ENCODE measurements at places on chromosomes 12 and 14. TPM values are rescaled to one million over a fixed set of nuclear protein-coding genes. Genes with fewer than 3 reads are reported as not detected.
A peak's percentile ranks its signal among the peaks of the same experiment; 100 is the strongest.

ANAPC7 gene
- total RNA-seq, result 32.5 TPM

PPFIA2 gene
- 0.66 TPM for total RNA-seq

CIT gene
- 5.4 TPM for total RNA-seq

DNA sequence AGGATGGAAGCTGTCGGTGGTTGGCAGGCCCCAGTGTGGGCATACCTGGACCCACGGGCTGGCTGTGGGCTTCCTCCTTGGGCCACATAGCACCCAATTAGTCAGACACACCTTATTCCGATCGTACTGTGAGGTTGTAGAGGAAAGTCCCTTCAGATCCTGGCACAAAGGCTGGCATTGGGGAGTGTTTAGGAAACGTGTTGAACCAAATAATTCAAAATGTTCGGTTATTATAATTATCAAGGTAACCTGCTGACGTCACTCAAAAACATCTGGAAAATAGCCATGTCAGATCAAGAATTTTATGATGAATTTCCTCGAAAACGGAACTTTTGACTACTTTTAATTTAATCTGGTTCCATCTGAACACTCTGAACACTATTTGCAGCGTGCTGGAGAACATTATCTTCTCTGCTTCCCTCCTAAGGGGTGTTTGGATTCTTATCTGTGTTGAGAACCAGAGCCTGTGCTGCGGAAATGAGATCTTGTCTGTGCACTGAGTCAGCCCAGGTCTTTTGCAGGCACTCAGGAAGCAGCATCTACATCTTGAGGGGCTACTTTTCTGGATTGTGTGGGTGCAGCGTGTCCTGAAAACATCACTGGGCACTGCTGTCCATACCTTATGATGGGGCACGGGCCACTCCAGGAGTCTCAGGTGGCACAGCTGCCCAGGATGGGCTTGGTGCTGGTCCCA lies 100.3 kb downstream of the SLC25A47 start:
- no peaks in the 10 kb centered on the region for H3K36me3 ChIP-seq
- H3K27me3 ChIP-seq, result no peaks in the 10 kb centered on the region
- H3K4me3 ChIP-seq, result no peak overlapping the region
- DNase-seq, result no peak
- no peak overlapping the region for H3K27ac ChIP-seq

CLEC14A gene
- total RNA-seq, result 41.1 TPM

DNA sequence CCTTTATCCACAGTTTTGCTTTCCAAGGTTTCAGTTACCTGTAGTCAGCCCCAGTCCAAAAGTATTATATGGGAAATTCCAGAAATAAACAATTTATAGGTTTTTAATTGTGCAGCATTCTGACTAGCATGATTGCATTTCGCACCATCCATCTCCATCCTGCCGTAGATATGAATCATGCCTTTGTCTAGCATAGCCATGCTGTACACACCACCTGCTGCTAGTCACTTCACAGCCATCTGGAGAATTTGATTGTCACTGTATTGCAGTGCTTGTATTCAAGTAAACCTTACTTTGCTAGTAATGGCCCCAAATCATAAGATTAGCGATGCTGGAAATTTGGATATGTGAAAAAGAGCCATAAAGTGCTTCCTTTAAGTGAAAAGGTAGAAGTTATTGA lies 36.0 kb downstream of the MUCL1 start:
- H3K4me3 ChIP-seq, result no peak overlapping the region
- DNase-seq, result no peak
- H3K27me3 ChIP-seq, result no peaks in the 10 kb centered on the region
- H3K4me1 ChIP-seq, result no peaks in the 10 kb centered on the region
- H3K27ac ChIP-seq, result no peak overlapping the region

GRCh38 chr14:78488938-78489337 lies 318.8 kb downstream of the NRXN3 start:
- H3K4me1 ChIP-seq, result no peaks in the 10 kb centered on the region
- H3K27ac ChIP-seq, result no peak overlapping the region
- no peaks in the 10 kb centered on the region for H3K36me3 ChIP-seq
- no peak for DNase-seq
- no peaks in the 10 kb centered on the region for H3K27me3 ChIP-seq

DNA sequence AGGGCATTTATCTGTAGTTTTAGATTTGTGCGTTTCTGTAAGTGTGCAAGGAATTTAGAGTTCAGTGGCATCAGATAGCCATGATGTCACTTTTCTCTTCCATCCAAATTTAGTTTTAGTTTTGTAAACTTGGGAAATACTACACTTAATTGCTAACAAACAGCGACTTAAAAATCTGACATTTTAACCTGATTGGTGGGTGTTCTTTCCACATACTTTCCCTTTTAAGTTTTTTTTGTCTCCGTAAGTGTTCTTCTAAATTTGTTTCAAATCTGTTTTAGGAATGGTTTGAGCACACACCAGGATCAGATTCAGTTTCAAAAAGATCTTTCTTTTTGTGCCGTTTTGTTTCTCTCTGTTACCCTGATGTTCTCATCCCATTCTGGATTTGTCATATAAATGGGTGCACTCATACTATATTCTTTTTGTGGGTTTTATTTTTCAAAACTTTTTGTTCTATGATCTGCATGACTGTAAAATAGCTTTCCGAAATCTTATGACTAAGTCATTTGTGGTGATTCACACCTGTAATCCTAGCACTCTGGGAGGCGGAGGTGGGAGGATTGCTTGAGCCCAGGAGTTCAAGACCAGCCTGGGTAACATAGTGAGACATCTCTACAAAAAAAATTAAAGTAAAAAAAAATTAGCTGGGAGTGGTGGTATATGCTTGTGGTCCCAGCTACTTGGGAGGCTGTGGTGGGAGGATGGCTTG lies 58.9 kb downstream of the FBXO34 start:
- peak overlapping the region; percentile 18 for H3K27ac ChIP-seq
- no peak for DNase-seq
- no peak overlapping the region for H3K4me3 ChIP-seq
- no peaks in the 10 kb centered on the region for H3K27me3 ChIP-seq

GRCh38 chr14:72544615-72545387 lies 349.1 kb downstream of the DPF3 start:
- H3K27me3 ChIP-seq, result no peaks in the 10 kb centered on the region
- no peaks in the 10 kb centered on the region for H3K36me3 ChIP-seq
- DNase-seq, result no peak
- no peak overlapping the region for H3K27ac ChIP-seq
- peaks cover 10% of the 10 kb centered on the region for H3K4me1 ChIP-seq

DNA sequence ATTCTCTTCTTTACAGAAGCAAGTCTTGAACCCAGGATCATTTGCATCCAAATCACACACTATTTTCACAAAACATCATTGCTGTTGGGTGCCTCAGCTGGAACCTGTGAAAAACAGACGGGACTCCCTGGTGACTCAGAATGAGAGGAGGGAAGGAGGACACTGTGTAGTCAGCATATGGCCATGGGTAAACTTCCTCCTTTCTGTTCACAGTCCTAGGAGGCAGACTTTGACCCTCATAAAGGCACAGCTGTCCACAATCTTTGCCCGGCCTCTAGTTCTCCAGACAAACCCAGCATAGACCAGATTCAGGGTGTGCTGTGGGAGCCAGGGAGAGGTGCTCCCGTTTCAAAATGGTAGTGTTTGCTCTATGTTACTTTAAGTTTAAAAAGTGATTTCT lies 62.0 kb downstream of the DYRK2 start:
- no peak overlapping the region for H3K27ac ChIP-seq
- H3K27me3 ChIP-seq, result no peaks in the 10 kb centered on the region
- DNase-seq, result no peak
- no peak overlapping the region for H3K4me3 ChIP-seq
- peaks cover 9% of the 10 kb centered on the region for H3K4me1 ChIP-seq

PTPRR gene
- 0.84 TPM for total RNA-seq

- no peaks in the 10 kb centered on the region for H3K36me3 ChIP-seq
- no peak for DNase-seq
- no peak overlapping the region for H3K4me3 ChIP-seq
- H3K27ac ChIP-seq, result no peak overlapping the region
- H3K4me1 ChIP-seq, result peaks cover 5% of the 10 kb centered on the region
- H3K27me3 ChIP-seq, result no peaks in the 10 kb centered on the region
Measured at GRCh38 chr12:92295523-92295922, 149.9 kb upstream of the BTG1 start.

NGB gene
- total RNA-seq, result 2.7 TPM

GRCh38 chr14:104603711-104604401 lies 716 bp downstream of the TMEM179 start:
- no peak overlapping the region for H3K27ac ChIP-seq
- H3K36me3 ChIP-seq, result no peaks in the 10 kb centered on the region
- no peaks in the 10 kb centered on the region for H3K4me1 ChIP-seq
- H3K27me3 ChIP-seq, result peaks cover 27% of the 10 kb centered on the region

DNA sequence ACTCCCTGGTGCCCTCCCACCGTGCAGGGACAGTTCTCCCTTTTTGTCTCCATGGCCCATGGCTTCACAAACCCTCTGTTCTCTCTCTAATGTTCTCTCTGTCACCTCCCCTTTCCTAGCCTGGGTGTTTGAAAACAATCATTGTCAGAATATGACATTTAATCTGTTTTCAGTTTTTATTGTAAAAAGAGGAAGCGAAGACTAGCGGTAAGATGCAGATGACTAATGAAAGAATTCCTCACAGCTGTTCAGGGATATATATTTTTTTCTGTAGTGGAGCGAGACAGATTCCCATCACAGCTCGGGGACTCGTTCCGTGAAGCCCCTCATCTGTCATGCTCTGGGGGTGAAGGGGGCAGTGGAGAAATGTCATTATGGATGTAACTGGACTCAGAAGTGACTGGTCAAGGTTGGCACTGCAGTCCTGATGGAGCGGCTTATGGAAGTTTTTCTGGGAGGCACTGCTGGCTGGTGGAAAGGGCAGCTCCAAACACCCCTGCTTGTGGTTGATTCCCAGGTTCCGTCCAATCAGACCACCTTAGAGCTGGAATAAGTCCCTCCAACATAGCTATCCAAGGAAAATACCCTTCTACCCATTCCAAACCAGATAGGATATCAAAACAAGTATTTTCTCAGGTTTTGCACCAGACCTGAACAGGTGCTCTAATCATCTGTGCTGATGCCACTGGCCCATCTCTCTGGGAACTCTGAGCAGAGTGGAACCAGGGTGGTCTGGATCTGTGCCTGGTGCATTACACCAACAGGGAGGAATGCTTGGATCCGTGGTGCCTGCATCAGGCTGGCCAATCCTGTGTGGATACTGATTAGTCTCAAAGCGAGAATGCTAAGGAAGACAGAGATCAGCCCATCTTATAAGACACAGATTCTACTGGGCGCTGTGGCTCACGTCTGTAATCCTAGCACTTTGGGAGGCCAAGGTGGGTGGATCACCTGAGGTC lies 84.7 kb downstream of the GPATCH2L start:
- H3K27ac ChIP-seq, result no peak overlapping the region
- peaks cover 5% of the 10 kb centered on the region for H3K36me3 ChIP-seq
- no peaks in the 10 kb centered on the region for H3K4me1 ChIP-seq
- H3K4me3 ChIP-seq, result no peak overlapping the region
- H3K27me3 ChIP-seq, result no peaks in the 10 kb centered on the region

NOP9 gene
- 16.6 TPM for total RNA-seq

DNA sequence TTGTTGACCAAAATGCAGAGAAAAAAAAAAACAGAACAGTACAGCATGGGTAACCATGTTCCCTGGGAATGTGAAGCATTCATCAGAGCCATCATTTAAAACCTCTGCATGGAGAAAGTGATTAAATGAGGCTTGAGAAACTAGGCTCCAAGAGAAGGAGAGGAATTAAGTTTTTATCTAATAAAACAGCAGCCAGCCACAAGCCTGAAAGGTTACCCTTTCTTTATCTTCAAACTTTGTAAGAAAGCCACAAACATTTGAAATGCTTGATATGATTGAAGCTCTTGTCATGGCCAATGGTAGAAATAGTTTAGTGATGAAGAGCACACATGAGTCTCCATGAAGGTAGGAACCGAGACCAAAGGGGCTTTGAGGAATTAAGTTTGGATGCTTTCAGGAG lies 144.9 kb upstream of the SYT1 start:
- no peaks in the 10 kb centered on the region for H3K36me3 ChIP-seq
- DNase-seq, result no peak
- H3K4me1 ChIP-seq, result no peaks in the 10 kb centered on the region
- no peaks in the 10 kb centered on the region for H3K27me3 ChIP-seq
- no peak overlapping the region for H3K4me3 ChIP-seq

- no peak for DNase-seq
- no peak overlapping the region for H3K27ac ChIP-seq
- no peaks in the 10 kb centered on the region for H3K27me3 ChIP-seq
- peaks cover 5% of the 10 kb centered on the region for H3K4me1 ChIP-seq
Measured at GRCh38 chr14:89498878-89499277, 81.8 kb upstream of the FOXN3 start.

Data from esophagus muscularis mucosa (tissue), 4 donors.